ENCODE measurements at places on chromosomes 1 and 21.

DNA sequence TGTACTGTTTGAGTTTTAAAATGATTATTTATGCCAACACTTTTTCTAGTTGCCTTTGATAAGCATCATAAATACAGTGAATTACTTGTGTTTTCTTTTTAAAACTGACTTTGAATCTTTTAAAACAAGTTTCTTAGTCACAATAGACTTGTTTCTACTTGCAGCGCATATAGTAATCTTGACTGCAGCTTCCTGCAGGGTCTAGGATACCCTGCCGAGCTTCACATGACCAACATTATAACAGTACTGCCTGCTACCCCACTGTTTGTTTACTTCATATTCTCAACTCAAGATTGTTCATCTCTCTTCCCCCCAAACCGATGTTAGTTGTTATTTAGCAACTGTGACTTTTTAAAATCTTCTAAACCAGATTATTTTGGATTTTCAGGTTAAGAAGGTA lies 751.3 kb upstream of the NEGR1 start:
- no peak for DNase-seq

GRCh38 chr1:44072204-44072603 lies 40.9 kb upstream of the SLC6A9 start:
- no peak for DNase-seq

GRCh38 chr1:231500666-231501065 lies 27.8 kb upstream of the TSNAX start:
- DNase-seq, result no peak

DNA sequence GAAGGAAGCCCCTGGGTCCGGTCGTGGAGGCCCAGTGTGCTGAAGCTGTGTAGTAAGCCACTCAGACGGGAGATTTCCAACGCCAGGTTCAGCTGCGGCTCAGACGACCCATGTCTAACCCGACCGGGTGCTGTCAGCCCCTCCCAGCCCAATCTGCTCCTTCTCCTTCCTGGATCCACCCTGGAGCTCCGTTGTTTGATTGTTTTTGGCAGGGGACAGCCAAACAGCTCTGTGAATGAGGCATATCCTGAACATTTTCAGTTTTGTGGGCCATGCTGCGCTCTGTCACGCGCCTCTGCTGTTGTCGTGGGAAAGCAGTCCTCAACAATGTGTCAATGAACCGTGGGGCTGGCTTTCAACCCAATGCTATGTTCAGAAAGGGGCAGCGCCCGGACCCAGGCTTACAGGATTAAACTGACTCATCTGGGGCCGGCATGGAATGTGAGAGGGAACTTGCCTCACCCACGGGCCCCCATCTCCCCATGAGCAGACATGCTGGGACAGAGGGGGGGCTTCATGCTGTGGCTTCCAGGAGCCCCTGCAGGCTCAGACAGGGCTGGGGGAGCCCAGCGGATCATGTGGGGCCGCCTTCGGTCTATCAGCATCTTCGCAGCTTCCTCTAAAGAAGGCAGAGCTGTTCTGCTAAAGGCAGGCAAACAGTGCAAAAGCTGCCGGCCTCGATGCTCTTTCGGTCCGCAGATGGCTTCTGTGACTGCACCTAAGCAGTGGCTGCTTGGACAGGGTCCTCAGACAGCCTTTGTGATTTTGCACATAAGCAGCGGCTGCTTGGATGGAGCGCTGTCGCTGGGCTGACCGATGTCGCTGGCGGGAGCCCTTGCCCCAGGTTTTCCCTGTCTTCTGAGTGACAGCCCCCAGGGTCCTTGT lies 101.7 kb downstream of the RIPK4 start:
- DNase-seq, result no peak

- no peak for DNase-seq
Observed at GRCh38 chr1:39590546-39590945, 14.0 kb upstream of the PABPC4 start.

DNA sequence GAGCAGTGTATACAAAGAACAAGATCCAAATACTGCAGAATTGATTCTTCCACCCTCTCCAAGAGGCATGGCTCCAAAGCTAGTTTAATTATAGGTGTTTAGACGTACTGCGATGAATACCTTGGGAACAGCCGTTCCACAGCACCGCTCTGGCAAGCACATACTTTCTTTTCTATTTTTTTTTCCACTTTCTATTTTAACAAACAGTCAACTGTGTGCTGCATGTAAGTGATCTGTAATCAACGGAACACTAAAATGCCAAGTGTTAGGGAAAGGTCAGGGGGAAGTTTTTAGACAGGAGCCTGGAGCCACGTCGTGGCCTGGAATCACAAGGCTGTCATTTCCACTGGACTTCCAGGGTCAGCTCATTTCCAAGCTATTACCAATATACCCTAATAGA lies 486.4 kb upstream of the DAB1 start:
- DNase-seq, result no peak

DNA sequence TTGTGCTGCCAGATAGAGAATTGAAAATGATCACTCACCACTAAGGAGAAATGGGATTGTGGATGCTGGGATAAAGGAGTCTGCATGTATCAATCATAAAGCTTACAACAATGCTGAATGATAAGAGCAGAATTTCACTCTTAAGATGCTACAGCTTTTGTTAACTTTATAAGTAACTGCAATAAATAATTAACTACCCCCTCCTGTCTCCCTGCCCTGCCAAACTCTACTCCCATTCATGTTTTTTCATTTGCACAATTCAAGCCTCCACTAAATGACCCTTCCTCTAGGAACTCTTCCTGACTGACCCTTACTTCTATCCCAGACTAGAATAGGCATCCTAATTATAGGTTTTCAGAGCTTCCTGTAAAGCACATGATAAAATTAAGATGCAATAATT lies 14.9 kb downstream of the MTF1 start:
- DNase-seq, result no peak

GRCh38 chr1:7650801-7651200 lies 120.3 kb upstream of the VAMP3 start:
- DNase-seq, result no peak

- no peak for DNase-seq
Observed at GRCh38 chr1:2192031-2192995, 2.3 kb downstream of the FAAP20 start.

- no peak for DNase-seq
Observed at GRCh38 chr21:33874161-33874560, 41.4 kb downstream of the ATP5PO start.

GRCh38 chr1:115925467-115925866 lies 50.8 kb upstream of the SLC22A15 start:
- no peak for DNase-seq

DNA sequence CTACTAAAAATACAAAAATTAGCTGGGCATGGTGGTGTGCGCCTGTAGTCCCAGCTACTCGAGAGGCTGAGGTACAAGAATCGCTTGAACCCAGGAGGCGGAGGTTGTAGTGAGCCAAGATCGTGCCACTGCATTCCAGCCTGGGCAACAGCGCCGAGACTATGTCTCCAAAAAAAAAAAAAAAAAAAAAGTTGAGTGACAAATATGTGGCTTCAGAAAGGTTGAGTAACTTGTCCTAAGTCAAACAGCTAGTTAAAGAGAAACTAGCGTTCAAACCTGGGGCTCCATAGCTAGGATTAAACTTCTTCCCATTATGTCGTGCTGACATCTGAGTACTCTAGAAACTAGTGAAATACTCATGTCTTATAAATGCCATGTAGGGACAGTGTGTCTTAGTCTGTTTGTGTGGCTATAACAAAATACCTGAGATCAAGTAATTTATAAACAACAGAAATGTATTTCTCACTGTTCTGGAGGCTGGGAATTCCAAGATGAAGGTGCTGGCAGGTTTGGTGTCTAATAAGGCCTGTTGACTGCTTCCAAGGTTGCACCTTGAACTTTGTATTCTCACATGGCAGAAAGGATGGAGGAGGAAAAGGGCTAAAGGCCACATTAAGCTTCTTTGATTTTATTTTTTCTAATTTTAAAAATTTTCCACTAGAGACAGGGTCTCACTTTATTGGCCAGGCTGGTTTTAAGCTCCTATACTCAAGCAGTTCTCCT lies 12.0 kb downstream of the AK4 start:
- no peak for DNase-seq

GRCh38 chr1:246142320-246142893 lies 364.7 kb downstream of the SMYD3 start:
- DNase-seq, result no peak

DNA sequence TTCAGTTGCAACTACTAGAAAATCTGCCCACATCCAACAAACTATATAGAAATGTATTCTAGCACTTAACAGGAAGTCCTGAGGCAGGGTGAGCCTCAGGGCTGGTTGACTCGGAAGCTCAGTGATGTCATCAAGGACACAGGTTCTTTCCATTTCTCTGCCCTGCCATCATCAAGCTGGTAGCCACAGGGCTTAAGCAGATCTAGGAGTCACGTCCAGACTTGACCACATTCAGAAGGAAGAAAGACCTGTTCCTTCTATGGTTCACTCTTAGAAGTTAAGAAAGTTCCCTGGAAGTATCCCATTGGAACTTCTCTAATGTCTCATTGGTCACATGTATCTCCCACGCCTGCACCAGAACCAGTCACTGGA lies 438.1 kb downstream of the PRDM2 start:
- no peak for DNase-seq

DNA sequence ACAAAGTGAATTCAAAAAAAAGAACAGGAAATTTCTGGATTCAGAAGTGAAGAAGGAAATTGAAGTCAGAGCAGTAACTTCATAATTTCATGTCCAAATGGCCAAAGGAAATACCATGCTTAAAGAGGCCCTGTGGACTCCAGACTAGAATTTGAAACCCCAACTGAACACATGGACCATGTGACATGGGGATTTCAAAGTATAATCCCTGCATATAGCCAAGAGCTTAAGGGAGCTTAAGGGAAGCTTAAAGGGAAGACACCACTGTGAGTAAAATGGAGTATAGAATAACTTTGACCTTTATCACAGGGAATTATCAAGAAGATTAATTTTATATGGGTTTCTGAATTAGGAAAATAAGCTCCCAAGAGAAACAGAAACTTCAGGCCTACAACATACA lies 241.8 kb upstream of the POGK start:
- DNase-seq, result no peak

GRCh38 chr21:41169701-41170100 lies 1.7 kb downstream of the BACE2 start:
- DNase-seq, result no peak

DNA sequence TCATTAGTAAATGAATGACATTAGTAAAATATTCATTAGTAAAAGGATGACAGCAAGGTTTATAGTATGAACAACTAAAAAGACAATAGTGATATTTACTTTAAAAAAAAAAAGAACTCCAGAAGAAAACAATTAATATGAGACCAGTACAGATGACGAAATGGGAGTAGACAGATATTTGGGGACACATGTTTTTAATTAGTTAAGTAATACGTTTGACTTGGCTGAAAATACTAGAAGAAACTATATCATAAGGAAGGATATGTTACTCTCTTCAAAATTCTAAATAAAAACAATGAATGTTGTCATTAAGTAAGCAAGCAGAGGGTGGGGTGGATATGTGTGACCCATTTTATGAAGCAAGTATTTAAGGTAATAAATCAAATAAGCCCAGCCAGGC lies 61.9 kb downstream of the GPATCH2 start:
- no peak for DNase-seq

DNA sequence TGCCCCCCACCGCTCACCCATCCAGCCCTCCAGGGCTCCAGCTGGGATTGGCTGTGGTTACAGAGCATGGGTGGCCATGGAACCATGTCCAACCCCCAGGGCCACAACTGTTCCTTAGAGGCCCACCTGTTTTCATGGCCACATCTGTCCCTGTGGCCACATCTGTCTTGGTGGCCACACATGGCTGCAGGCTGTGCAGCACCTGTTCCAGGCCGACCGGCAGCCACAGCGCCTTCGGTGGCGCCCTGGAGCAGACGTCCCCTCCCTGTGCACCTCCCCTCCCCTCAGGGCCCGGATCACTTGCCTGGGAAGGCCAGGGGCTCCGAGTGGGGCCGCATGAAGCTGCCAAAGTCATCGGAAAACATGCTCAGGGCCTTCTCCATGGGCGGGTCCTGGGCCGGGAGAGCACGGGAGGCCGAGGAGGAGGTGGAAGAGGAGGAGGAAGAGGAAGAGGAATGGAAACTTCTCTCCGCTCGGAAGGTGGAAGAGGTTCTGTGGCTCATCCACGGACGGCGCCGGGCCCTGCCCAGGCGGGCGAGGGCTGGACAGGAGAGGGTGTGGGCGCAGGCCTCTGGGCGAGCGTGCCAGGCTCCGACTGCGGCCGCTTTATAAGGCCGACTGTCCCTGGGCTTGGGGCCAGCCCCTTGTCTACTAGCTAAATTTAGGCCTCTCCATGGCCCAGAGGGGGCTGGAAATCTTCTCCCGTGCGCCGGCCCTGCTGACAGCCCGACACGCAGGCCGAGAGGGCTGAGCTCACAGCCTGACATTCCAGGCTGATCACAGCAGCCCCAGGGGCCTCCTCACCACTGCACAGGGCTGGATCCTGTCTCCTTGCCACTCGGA lies at the start of gene HSPB7:
Gene HSPB7, minus strand, starts transcription at position 583 of the 843 bp plus-strand sequence. Its CDS starts 80 bp downstream, at position 503.
- DNase-seq, result no peak

DNA sequence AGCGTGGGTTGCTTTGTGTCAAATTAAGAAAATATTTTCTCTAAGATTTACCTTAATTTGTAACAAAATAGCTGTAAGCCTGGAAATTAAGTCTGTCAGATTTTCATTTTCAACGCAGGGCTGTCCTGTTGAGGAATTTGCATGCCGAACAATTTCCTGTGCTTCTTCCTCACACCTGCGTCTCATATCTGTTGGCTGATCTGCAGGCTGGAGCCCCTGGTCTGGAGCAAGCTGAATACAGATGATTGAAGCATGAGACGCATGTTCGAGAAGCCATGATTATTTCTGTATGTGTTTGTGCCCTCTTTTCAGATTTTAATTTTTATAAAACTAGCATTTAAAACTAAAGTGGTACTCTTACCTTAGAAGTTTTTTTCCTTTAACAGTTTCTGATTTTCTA lies 9.8 kb downstream of the MIXL1 start:
- no peak for DNase-seq

GRCh38 chr1:5688081-5689077 lies 303.8 kb downstream of the NPHP4 start:
- DNase-seq, result no peak

DNA sequence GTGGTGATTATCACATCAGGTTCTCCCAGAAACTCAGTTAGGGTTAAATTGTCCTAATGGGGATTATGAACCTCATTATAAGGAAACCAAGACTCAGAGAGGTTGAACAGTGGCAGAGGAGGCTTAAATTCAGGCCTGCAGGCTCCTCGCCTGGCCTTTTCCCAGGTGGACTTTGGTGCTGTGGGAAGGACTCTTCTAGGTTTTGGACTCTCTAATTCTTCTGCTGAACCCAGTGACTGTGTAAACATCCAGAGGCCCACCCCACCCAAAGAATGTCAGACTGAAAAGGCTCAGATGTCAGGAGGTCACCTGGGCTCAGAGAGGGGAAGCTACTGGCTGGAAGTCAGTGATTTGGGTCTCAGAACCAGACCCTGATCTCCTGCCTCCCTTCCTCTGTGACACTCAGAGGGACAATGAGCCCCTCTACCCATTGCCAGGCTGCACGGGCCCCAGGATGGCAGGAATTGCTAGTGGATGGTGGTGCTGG lies 2.5 kb downstream of the ZNF362 start:
- DNase-seq, result no peak

GRCh38 chr1:212490276-212490675 lies 57.6 kb downstream of the NENF start:
- no peak for DNase-seq

GRCh38 chr1:43772978-43773377 lies 65.6 kb downstream of the ST3GAL3 start:
- DNase-seq, result no peak

Measured in stimulated activated CD4-positive, alpha-beta T cell treated with anti-CD3 and anti-CD28 coated beads, Interleukin-4, amount 100 ng/mL, for 4 hours (primary cell).